ENCODE measurements at places on chromosomes 6 and 20. TPM values are rescaled to one million over a fixed set of nuclear protein-coding genes. Genes with fewer than 3 reads are reported as not detected.

COMMD7 gene
- polyA plus RNA-seq = 52.3 TPM

LAMA5 gene
- polyA plus RNA-seq = 128 TPM

ELOVL2 gene
- polyA plus RNA-seq = 0.03 TPM

NFYA gene
- polyA plus RNA-seq = 8.7 TPM

PGC gene
- polyA plus RNA-seq = 0.48 TPM

LRFN2 gene
- 0.48 TPM for polyA plus RNA-seq

GRCh38 chr6:38603496-38603895, 36.2 kb downstream of the BTBD9 start:
- no peak for DNase-seq
- peaks cover 6% of the 10 kb centered on the region for H3K36me3 ChIP-seq
- H3K4me3 ChIP-seq = no peak overlapping the region
- H3K27me3 ChIP-seq = no peaks in the 10 kb centered on the region
- no peaks in the 10 kb centered on the region for H3K4me1 ChIP-seq

DNA sequence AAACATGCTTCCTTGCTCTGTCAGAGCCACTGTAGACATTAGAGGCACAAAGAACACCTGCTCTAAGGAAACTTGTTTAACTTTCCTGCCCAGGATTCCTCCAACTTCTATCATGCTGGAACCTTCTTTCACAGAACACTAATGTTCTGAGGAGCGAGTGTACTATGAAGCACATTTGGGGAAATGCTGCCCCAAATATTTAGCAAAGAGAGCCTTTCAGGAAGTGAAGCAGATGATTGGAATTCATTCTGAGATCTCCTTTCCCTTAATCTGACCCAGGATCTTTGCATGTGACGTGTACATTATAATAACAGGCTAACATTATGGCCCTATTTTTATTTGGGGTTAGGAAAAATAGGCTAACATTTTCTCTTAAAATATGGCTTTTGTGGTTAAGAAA, 21.0 kb upstream of the FYN start:
- no peaks in the 10 kb centered on the region for H3K4me1 ChIP-seq
- H3K27ac ChIP-seq = no peak overlapping the region
- no peaks in the 10 kb centered on the region for H3K36me3 ChIP-seq
- DNase-seq = no peak

- no peaks in the 10 kb centered on the region for H3K27me3 ChIP-seq
- no peak overlapping the region for H3K4me3 ChIP-seq
- H3K4me1 ChIP-seq = no peaks in the 10 kb centered on the region
- H3K36me3 ChIP-seq = no peaks in the 10 kb centered on the region
Measured at GRCh38 chr6:142746524-142746923, 198.5 kb downstream of the HIVEP2 start.

GRCh38 chr20:51562332-51563173, 20.0 kb upstream of the NFATC2 start:
- H3K27ac ChIP-seq = peak overlapping the region; percentile 69
- peaks cover 82% of the 10 kb centered on the region for H3K27me3 ChIP-seq
- DNase-seq = peak; percentile 77
- H3K4me1 ChIP-seq = peaks cover 40% of the 10 kb centered on the region
- H3K36me3 ChIP-seq = no peaks in the 10 kb centered on the region

- H3K36me3 ChIP-seq = no peaks in the 10 kb centered on the region
- DNase-seq = no peak
- H3K4me1 ChIP-seq = peaks cover 2% of the 10 kb centered on the region
- no peak overlapping the region for H3K4me3 ChIP-seq
Measured at GRCh38 chr20:44110816-44111568, 76.0 kb downstream of the JPH2 start.

- no peak overlapping the region for H3K4me3 ChIP-seq
- no peaks in the 10 kb centered on the region for H3K27me3 ChIP-seq
- H3K36me3 ChIP-seq = no peaks in the 10 kb centered on the region
- H3K27ac ChIP-seq = no peak overlapping the region
- H3K4me1 ChIP-seq = no peaks in the 10 kb centered on the region
Measured at GRCh38 chr6:105570416-105570815, 167.5 kb upstream of the PREP start.

DNA sequence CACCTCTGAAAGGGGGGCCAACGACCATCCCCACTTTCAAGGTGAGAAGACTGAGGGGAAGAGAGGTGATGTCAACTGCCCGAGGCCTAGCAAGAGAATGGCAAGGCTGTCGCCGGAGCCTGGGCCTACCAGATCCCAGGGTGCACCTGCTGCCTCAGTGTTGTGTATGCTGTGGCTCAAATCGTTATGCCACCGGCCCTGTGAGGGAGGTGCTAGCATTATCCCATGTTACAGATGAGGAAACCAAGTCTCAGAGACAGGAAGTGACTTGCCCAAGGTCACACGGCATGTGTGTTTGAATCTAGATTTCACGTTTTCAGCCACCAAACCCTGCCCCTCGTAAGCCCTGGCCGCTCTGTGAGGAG, 152.5 kb downstream of the CEBPB start:
- no peak overlapping the region for H3K4me3 ChIP-seq
- no peaks in the 10 kb centered on the region for H3K36me3 ChIP-seq
- DNase-seq = no peak

All from spleen (tissue), 13 donors.